ENCODE measurements at places on chromosomes 5 and 9.

DNA sequence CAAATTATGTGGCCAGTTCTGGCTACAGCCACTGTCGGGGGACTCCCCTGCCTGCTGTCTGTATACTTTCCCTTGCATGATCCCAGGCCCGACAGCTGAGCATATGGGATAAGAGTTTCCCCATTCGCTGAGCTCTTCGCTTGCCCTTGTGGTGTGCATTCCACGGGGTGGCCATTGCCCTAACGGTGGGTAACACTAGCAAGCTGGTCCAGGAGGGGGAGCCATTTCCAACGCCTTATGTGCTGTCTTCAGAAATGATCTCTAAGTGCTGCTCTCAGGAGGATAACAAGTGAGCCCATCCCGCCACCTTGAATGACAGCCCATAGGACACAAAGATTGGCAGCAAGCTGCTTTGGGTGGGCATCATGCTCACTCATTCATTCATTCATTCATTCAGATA, 190.9 kb downstream of the FSTL4 start:
- DNase-seq: no peak

GRCh38 chr5:73997960-73998359, 372.0 kb downstream of the ARHGEF28 start:
- peak; percentile 50 for DNase-seq

DNA sequence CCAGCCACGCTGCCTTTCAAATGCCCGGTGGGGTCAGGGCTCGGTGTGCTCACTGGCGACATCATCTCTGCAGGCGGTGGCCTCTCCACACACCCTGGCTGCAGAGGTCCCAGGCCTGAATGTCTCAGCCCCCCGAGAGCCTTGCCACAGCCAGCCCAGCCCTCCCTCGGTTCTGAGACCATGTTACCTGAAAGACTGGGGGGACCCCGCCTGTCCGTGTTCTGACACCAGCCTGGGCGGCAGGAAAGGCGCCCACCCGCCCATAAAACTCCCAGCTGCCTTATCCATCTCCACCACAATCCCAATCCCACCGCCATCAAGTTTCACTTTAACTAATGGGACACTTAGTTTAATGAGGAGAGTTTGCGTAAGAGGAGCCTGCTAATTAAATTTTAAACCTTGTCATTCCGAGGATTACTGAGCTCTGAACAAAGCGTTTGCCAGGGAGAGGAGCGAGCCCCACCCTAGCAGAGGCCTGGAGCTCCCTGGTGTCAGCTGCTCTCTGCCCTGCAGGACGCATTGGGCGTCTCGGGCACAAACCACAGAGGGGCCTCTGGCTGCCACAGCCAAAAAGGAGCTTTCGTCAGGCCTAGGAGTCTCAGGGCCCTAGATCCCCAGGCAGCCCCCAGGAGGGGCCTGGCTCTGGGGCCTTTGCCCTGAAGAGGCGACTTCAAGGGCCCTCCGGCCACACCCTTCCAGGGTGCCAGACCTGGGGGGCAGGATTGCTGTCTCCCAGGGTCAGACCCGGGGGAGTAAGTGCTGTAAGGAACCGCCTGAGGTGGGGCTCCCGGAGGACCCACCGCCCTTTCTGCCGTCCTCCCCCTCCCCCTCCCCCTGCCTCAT, 15.3 kb downstream of the LHX3 start:
- DNase-seq: no peak

DNA sequence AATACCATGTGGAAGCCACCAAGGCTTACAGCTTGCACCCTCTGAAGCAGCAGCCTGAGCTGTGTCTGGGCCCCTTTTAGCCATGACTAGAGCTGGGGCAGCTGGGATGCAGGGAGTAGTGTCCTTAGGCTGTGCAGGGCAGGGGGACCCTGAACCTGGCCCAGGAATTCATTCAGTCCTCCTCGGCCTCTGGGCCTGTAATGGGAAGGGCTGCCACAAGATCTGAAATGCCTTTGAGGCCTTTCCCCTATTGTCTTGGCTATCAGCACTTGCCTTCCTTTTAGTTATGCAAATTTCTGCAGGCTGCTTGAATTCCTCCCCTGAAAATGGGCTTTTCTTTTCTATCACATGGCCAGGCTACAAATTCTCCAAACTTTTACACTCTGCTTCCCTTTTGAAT, 9.0 kb downstream of the GPR150 start:
- no peak for DNase-seq

DNA sequence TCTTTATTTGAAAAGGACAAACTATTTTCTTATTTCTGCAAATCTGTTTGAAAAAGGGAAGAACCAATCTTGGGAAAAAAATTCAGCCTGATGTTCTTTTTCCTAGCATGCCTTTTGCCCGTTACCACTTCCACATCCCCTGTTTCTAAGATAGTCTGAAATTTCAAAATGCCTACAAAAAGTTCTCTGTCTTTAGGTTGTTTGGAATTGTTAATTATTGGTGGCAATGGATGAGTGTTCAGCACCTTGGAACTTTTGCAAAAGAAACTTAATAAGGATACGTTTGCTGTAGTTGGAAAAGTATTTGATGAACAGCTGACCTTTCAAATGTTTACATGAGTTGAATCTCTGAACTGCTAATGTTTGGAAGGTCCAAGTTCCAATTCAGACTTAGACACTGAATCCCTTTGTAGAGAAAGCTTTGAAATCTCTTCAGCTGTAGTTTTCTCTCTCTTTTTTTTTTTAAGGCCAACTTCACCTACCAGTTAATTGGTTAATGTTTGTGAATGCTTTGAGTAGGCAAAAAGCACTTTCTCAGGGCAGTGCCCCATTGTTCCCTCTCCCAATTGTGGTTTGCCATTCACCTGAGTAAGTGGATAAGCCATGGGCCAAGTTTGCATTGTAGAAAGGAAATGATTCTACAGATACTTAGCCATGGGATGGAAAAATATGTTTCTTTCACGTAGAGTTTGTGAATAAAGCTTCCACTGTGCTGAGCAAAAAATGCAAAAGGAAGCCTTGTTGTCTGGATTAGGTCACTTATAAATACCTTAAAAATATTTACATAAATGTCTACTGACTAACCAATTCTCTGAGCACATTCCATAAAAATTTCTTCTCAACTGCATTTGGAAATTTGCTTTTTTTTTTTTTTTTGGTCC, 156.4 kb upstream of the ELL2 start:
- DNase-seq: peak; percentile 40

DNA sequence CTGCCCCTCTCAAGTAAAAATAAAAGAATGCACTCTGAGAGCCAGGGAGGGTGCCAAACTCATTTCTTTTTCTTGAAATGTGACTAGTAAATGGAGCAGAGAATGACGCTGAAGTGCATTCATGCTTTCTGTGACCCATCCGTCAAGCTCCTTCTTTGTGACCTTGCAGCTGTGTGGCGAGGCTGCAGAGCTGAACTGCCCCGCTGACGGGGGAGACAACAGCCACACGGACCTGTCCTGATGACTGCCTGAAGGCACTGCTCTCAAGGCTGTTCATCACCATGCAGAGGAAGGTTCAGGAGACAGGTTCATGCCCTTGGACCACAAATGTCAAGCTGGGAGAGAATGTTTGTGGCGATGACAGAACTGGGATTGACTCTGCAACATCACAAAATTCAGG, 21.0 kb upstream of the RASGEF1C start:
- DNase-seq: no peak

GRCh38 chr5:72252574-72253155, 67.4 kb downstream of the MRPS27 start:
- DNase-seq: no peak

DNA sequence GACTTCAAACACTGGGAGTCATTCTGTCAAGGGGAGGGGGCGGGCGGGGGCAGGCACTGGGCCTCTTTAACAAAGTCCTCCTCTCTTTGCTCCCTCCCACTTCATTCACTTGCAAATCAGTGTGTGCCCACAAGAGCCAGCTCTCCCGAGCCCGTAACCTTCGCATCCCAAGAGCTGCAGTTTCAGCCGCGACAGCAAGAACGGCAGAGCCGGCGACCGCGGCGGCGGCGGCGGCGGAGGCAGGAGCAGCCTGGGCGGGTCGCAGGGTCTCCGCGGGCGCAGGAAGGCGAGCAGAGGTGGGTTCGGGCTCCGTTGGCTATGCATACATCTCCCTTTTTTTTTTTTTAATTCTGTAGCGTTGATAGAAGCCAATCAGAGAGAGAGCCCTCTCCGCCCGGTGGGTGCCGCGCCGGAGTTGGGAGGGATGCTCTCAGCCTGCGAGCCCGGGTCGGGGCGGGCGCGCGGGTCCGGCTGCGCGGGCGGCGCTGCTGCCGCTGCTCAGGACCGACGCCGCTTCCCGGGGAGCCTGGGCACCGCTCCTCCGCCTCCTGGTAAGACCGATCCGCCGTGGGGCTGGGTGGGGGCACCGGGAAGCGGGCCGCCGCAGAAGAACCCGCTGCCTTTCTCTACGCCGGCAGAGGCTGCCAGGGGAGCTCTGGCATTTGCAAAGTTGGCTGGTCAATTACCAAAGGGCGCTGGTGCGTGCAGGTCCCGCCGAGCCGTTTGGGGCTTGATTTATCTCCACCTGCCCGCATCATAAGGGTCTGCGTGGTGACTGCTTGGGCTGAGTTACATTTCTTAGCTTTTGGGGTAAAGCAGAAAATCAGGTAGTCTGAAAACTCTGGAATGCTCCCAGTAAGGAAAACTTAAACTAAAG, at the start of gene CDH6:
TSS of gene CDH6 (plus strand) at position 96 of the 877 bp plus-strand sequence. CDS start 73,788 bp downstream, outside the sequence.
- DNase-seq: peak; percentile 63

DNA sequence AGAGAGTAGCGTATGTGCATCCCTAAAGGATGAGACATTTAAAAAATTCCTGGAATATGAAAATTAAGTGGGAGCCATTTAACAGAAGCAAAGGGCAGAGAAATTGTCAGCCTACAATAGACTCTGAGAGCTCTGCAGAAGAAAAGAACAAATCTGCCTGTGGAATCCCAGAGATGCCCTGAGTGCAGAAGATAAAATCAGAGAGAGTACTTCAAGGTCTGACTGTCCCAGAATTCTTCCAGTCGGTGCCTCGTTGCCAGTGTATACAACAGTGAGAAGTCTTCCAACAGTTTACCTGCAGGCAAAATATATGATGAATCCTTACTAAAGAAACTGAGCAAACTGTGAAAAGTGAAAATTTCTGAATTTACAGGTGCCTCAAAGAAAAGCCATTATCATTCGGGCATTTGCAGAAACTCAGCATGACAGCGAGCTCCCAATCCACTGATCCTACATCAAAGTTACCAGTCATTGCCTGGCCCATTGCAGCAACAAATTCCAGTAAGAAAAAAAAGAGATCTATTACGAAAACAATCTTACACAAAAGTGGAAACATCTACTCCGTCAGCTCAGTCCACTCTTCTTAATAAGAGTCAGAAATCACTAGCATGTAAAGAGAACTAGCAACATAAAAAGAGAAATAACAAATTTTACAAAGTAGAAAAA, 92.8 kb upstream of the VCAN start:
- no peak for DNase-seq

GRCh38 chr5:97010606-97011005, 74.7 kb downstream of the LNPEP start:
- no peak for DNase-seq

- no peak for DNase-seq
Observed at GRCh38 chr9:2755285-2755684, 38.0 kb downstream of the KCNV2 start.

GRCh38 chr5:147560718-147561331, 51.0 kb upstream of the DPYSL3 start:
- DNase-seq: peak; percentile 7

DNA sequence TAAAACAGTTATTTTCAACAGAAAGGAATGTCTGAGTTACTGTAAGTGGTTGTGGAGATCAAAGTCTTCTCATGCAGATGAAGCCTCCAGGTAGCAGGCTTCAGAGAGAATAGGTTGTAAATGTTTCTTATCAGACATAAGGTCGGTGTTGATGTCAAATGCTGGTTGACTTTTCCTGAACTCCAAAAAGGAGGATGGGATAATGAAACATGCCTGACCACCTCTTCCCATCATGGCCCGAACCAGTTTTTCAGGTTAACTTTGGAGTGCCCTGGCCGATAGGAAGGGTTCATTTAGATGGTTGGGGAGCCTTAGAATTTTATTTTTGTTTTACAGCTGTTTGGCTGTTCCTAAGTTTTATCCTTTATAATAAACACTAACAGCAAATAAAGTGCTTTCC, 478.4 kb downstream of the ACTL7B start:
- no peak for DNase-seq

GRCh38 chr9:126423916-126424185, 97.2 kb downstream of the MVB12B start:
- DNase-seq: peak; percentile 26

- DNase-seq: no peak
Observed at GRCh38 chr9:128247226-128247803, 28.5 kb downstream of the GOLGA2 start.

DNA sequence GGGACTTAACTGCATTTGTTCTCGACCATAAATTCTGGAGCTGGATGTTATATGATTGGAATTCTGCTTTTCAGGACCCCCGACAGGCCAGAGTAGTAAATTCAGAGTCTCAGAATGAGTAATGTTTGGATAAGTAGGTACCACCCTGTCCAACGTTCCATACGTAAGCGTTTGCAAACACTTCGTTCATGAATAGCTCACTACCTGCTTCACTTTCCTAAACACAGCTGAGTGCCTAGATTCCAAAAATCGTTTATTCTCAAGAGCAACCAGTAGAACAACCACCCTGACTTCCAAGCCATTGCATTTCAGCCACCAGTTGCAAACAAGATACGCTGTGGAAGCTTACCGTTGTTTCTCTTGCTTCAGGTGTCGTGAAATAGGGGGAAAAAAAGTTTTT, 101.3 kb upstream of the DMRT1 start:
- DNase-seq: no peak

DNA sequence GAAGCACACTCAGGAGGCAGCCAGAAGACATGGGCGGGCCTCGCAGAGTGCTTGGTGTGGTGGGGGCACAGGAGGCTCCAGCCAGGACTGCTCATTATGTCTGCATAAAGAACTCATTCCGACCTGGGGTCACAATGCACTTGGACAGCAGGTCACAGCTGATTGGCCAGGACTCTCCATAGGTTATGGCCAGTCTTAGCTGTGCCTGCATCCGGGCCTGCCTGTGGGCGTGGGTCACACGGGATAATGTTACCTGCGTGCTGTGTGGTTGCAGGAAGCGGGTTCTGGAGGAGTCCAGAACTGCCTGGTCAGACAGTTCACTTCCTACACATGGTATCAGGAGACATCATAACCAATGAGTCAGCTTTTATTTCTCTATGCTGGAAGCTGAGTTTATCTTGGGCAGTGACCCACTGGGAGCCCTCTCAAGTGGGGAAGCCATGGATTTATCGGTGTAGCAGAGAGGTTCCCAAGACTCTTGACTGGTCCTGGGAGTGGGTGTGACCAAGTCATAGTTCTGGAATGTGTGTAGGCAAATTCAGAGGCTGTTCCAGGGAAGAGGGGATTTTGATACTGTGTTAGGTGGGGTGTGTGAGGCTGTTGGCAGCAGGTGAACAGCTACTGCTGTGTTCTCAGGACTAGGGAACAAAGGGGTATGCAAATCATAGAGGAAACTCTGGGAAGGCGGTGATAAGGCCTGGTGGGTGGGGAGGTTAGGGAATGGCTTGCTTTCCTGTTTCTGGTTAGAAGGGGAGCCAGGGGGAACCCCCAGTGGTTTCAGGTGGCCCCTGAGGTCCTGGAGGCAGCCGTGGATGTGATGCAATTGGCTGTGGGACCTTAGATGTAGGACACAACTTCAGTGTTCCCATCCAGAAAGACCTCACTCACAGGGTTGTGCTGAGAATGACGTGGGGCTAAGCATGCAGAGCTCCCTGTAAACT, 51.3 kb downstream of the ARHGEF37 start:
- DNase-seq: peak; percentile 98

Measured in bronchial epithelial cell (primary cell).